Lower leg skin (tissue), 4 donors: ENCODE measurements at places on chromosomes 16 and 17. TPM values are rescaled to one million over a fixed set of nuclear protein-coding genes. Genes with fewer than 3 reads are reported as not detected.

Gene KRTAP4-4
- total RNA-seq = 102 TPM

DNA sequence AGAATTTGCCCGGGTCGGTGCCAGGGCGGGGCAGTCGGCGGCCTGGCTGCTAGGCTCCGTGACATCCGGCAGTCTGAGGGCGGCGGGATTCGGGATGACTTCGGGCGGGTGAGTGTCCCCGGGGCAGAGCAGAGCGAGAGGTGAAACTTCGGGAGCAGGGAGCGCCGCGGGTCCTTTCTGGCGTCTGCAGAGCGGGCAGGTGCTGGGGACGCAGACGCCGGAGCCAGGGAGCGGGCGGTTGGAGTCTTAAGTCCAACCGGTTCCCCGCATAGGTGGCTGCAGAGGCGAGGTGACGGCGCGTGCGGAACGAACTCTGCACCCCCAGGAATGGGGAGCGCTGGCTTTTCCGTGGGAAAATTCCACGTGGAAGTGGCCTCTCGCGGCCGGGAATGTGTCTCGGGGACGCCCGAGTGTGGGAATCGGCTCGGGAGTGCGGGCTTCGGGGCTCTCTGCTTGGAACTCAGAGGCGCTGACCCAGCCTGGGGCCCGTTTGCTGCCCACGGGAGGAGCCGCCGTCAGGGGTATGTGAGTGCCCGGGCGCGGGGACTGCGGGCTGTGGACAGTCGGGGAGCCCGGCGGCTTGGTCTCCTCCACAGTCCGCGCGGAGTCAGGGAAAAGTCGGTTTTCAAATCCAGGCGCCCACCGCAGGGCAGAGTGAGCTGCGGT, at the start of gene B4GALNT2:
B4GALNT2 (plus strand) TSS at position 71 of the 666 bp plus-strand sequence; CDS start at position 95, 24 bp downstream.
- DNase-seq = no peak

- peak; percentile 75 for DNase-seq
These were observed 4.7 kb downstream of the COQ7 start for GRCh38 chr16:19071811-19072777.

DNA sequence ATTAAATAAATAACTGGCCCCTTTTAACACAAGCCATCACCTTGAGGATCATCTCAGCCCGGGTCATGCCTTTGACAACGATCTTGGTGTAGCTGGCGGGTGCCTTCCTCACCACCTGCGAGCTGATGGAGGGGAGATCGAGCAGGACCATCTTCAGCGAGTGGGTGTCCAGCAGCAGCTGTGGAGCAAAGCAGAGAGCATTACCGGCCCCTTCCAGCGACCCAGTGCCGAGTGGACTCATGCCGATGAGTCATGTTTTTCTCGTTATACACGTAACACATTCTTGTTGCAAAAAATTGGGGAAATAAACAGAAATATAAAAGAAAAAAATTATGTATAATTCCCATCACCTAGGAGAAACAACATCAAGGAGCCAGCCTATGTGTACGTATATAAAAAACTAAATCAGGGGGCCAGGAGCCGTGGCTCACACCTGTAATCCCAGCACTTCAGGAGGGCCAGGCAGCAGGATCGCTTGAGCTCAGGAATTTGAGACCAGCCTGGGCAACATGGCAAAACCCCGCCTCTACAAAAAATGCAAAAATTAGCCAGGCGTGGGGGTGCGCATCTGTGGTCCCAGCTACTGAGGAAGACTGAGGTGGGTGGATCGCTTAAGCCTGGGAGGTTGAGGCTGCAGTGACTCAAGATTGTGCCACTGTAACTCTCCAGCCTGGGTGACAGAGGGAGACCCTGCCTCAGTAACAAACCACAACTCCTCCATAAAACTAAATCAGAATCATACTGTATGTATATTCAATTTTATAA, 169.1 kb upstream of the RPH3AL start:
- no peak for DNase-seq

Gene RRAD
- 8.0 TPM for total RNA-seq

Gene PTGES3L
- not detected for total RNA-seq

DNA sequence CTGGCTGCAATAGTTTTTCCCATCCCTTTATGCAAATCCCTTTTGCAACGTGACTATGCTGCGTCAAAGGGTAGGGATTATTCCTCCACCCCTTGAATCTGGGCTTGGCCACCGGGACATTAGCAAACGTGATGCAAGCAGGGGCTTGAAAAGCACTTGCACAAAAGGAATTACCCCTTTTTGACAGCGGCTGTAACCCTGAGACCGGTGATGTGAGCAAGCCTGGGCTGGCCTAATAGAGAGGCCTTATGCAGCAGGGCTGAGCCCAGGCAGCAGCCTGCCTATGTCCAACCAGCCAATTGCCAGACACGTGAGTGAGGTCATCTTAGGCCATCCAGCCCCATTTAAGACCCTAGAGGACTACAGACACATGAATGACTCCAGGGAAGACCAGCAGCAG, 30.4 kb upstream of the PAFAH1B1 start:
- peak; percentile 15 for DNase-seq

Gene TP53TG3E
- not detected for total RNA-seq

DNA sequence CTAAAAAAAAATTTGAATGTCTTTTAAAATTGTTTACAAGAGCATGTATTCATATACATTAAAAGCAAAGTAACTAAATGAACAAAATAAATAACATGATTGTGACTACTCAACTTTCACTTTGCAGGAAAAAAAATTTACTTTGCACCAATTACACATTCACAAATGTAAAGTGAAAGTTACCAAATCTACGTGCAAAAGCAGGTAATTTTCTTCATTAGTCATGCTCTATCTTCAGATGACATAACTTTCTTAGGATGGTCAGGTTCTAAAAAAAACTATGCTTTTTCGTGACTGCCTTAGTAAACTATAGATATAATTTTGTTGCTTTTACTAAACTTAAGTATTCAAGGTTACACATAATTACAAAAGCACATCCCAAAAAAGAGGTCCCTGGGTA, 17.0 kb upstream of the ABCA10 start:
- no peak for DNase-seq

- no peak for DNase-seq
These were observed 1.4 kb upstream of the NRN1L start for GRCh38 chr16:67883146-67883871.

- no peak for DNase-seq
These were observed 11.3 kb upstream of the CYB5B start for GRCh38 chr16:69413045-69413664.

GRCh38 chr16:21685034-21685455, 21.3 kb downstream of the OTOA start:
- no peak for DNase-seq

Gene NPIPA2
- total RNA-seq = 2.0 TPM

- DNase-seq = no peak
These were observed 351.2 kb upstream of the DYNLRB2 start for GRCh38 chr16:80189476-80190175.

DNA sequence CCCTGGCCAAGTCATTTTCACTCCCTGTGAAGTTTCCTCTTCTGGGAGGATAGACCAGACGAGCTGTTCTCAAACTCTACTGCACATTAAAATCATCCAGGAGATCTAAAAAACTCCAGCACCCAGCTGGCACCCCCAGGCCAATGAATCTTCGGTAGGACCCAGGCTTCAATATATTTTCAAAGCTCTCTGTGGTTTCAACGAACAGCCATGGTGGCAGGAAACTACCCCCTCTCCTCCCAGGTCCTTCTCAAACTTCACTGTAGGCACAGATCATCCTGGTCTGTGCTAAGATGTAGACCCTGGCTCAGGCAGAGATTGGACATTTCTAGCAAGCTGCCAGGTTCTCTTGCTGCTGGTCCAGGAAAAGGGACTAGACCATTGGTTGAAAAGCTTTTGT, 38.7 kb upstream of the GRIN2A start:
- no peak for DNase-seq

DNA sequence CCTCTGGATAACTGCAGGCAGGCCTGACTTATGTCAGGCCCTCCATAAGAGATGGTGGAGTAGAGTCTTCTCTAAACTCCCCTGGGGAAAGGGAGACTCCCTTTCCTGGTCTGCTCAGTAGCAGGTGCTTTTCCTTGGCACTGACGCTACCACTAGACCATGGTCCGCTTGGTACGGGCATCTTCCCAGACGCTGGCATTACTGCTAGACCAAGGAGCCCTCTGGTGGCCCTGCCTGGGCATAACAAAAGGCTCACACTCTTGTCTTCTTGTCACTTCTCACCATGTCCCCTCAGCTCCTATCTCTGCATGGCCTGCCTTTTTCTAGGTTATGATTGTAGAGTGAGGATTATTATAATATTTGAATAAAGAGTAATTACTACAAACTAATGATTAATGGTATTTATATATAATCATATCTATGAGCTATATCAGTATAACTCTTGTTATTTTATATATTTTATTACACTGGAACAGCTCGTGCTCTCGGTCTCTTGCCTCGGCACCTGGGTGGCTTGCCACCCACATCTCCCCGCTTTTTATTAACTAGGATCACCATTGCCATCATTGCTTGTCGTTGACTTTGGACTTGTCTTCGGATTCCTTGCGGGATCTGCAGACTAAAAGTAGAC, 59.8 kb upstream of the ARL4D start:
- no peak for DNase-seq

DNA sequence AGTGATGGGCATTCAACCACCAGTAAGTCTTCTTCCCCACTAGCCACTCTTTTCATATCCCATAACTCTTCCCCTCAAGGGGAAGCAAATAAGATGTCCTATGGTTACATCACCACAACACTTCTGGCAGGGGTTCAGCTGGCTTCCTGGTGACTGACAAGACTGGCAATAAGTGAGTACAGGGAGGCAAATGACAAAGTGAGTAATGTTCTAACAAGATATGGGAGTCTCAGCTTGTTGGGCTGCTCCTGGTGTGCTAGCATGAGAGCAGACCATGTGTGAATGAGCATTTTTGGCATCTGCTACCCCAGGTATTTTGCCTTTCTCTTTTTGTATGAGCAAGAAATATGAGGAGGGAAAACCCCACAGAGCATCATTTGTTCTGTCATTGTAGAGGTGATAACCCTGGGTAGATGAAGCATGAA, 9.9 kb downstream of the TMIGD1 start:
- DNase-seq = no peak

Gene ZSCAN10
- not detected for total RNA-seq

- DNase-seq = no peak
These were observed 26.5 kb downstream of the KANSL1 start for GRCh38 chr17:46166692-46167249.

Gene EVPL
- total RNA-seq = 293 TPM

Gene NEUROD2
- total RNA-seq = not detected

GRCh38 chr17:82355770-82356427, 3.1 kb upstream of the TEX19 start:
- DNase-seq = no peak

Gene CCDC78
- not detected for total RNA-seq

DNA sequence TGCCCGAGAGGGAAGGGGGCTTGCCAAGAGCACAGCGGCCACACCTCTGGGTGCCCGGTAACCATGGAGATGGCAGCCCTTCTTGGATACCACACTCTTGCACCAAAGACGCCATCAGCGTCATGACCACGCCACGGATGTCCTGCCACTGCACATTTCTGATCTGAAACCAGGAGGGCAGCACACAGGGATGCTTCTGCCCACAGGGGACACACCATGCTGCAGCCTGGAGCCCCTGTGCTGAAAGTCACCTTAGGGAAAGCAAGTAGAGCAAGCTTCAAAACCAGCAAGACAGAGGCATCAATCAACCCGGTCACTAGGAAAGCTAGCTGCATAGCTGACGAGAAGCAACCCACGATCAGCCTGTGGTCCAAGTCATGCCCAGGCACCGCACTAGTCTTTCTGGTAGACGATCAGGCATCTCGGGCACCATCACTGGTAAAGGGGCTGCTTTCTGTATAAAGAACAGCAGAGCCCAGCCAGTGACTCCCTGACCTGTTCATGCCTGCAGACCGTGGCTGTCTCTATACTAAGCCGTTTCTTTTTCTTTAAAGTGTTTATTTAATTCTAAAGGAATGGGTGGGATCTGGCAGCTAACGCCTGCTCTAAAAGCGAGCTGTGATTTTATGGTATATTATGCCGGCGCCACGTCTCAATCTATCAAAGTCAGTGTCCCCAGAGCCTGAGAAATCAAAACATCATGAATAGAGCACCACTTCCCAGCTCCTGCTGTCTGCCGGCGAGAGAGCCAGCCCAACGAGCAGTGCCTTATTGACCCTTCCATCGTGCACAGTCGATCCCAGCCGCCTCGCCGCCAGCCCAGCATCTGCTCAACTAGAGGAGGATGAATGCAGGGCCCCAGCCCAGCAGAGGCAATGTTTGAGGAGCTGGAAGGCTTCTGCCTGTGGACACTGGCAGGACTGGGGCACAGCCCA, 244.7 kb downstream of the RBFOX3 start:
- no peak for DNase-seq

DNA sequence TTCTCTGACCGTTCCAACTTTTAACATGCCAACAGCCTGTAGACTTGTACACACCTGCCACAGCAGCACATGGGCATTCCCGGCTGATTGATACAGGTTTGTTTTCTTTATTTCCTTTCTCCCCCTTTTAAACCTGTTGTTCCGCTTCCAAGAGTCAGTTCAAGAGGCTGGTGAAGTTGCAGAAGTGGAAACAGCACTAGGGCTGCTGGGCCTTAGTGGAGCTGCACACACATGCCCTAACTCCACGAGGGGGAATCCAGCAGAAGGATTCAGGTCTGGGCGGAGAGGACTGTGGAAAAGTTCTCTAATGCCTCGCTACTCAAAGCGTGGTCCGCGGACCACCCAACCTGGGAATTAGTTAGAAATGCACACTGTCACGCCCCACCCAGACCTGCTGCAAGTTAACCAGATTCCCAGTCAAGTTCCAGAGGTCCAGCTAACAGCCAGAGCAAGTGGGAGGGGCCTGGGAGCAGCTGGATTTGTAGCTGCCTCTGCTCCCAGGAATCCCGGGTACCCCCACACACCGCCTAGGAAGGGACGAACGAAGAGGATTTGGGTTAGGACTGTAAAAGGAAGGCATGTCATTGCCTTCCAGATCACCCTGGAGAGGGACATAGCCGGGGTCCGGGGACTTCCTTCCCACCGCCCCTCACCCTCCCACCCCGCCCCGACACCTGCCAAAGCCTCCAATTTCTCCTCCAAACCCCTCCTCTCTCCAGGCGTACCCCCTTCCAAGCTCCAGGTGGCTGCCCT, 542 bp downstream of the SLC39A11 start:
- DNase-seq = peak; percentile 78

GRCh38 chr17:28230011-28230410, 89.0 kb upstream of the TMEM97 start:
- no peak for DNase-seq

DNA sequence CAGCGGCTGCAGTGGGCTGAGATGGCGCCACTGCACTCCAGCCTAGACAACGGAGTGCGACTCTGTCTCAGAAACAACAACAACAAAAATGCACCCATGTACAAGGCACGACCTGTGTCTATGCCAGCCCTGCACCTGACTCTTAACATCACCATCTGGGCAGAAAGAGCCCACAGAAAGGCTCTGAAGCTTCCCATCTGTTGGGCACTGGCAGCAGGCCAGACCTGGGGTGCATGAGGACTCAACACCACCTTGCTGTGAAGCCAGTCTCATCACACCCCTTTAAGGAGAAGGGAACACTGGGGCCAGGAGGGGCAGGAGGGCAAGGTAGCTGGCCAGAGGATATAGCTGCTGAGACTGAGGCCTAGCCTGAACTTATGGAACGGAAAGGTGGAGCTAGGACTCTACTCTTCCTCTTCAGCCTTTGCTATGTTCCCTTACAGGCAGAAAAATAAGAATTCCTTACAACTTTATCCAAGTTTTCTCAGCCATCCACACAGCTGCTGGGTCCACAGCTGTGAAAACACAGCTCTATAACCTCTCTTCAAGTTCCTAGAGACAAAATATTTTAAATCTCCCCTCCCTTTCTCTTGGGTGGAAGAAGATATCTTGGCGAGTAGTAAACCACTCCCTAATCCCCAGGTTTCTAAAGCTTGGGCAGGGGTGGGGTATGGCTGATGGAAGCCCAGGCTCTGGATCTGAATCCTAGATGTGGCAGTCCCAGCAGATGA, 2.8 kb downstream of the ELOB start:
- DNase-seq = no peak
